Fibroblast of skin of back (primary cell): ENCODE measurements at places on chromosomes 3 and 15.

DNA sequence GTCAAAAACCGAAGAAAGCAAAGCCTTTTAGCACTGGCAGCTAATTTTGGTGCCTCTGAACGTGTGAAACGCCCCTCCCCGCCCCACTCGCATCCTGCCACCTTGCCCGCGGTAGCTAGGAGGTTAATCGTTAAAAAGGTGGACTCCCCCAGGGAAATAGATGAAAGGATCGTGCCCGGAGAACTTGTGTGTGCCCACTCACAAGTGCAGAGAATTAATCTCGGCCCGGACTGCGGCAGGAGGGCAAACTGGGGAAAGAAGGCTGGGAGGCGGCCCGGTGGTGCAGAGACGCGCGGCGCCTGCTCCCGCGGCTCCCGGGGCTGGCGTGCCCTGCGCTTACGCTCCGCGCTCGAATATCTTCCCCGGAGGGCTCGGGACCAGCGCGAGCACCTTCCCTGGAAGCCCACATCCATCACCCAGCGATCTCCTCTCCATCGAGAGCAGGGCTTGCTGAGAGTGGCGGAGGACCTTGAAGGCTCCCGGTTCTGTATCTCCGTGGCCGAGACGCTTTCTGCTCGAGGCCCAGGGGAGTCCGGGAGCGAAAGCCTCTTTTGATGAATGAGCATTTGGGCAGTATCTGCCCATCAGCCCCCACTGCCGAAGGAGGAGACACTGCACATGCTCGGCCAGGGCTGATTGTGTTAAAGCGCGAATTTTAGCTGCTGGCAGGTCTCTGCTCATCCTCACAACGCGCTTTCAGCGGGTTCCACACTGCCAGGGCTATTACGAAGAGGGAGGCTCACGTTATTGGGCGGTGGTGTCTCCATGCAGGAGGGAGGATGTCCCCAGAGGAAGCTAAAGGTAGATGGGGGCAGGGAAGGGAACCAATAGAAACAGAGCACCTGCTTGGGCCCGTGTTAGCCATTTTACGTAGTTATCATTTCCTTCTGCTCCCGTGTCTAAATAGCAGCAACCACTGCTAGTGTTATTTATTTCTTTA is 1.3 kb upstream of the SPTSSB start:
- DNase-seq: peak; percentile 24

DNA sequence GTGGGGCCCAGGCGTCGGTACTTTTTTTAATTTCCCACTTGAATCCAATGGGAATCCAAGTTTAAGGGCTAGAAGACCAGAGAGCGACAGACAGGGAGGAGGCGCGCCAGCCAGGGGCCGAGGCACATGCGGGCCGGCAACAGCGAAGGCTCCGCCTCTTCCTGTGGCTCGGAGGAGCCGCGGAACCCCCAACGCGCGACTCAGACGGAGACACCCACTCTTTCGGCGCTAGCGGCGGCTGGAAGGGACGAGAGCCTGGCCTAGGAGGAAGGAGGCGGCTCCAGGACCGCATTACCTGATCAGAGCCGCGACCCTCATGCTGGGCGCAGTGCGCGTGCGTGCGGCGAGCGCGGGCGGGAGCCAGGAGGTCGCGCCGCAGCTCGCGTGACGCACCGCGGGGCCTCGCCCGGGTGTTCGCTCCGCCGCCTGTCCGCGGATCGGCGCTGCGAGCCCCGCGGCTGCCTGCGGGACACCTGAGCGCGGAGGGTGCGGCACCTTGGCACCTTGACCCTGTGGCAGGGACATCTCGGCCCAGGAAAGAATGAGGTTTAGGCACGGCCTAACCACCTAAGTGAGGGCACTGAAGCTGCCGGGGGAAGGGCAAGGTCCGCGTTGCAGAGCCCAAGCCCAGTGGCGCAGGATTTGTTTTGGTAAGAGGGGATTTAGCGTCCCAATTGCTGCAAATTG is at the start of gene DPH6:
Gene DPH6 (minus strand): TSS at position 342 of the 687 bp plus-strand sequence. CDS start 24 bp downstream, at position 318.
- DNase-seq: peak; percentile 83

DNA sequence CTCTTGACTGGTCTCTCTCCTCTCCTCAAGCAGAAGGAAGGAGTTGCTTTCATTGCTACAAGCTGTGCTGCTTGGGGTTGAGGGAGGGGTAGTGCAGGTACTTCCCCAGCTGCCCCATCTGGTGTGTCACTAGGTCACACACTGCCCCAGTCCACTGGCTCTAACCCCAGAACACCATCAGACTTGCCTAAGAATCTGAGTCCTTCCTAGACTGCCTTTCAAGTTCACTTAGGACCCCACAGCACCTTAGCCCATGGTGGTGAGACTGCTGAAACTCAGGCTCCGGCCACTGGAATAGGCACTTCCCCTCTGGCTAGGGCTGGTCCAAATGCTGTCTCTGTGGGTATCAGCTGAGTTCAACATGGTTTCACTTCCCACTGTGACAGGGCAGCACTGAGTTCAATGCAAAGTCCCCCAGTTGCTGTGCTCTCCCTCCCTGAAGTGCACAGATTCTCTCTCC is 279.7 kb upstream of the GOLGA6L4 start:
- DNase-seq: no peak

GRCh38 chr3:129366312-129366831 is 62.1 kb downstream of the EFCAB12 start:
- DNase-seq: no peak

DNA sequence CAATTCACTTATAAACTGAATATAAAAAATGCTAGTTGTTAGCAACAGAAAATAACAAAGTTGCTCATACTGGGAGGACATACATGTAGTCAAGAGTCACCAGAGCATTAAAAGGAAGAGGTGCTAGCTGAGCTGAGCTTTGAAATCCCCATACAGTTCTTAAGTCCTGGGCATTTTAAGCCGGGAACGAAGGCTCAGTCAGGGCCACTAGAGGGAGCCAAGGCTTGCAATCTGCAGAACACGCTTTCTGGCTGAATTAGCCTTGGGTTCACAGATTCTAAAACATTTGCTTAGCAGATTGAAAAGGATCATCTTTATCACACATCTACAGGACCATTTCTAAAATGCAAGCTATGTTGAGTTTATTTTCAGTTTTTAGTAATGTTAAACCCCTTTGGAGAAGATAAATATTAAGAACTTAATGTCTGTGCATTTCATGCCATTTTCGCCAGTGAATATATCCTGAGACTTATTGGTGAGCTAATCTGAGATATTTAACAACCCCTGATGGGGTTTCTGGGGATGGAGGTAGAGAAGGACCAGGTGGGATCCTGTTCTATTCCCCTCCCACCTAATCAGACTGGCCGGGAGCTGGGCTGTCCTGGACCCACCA is 26.3 kb upstream of the MNS1 start:
- peak; percentile 68 for DNase-seq

DNA sequence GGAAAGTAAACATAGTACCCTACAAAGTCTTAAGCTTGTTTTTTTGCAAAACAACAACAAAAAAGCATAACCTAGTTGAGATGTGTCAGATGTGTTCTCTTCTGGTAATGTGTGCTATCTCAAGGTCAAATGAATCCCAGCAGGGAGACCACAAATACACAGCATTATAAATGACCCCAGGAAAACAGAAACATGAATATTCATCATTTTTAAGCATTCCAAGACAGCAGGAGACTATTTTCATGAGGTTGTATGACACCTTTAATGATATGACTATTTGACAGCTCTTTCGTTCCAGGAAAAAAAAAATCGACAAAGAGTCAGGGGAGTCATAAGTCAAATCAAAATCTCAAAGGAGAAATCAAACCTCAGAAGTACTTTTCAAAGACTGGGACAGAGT is 62.7 kb upstream of the CBLB start:
- DNase-seq: no peak

GRCh38 chr3:34056951-34057390 is 258.5 kb downstream of the PDCD6IP start:
- peak; percentile 12 for DNase-seq

DNA sequence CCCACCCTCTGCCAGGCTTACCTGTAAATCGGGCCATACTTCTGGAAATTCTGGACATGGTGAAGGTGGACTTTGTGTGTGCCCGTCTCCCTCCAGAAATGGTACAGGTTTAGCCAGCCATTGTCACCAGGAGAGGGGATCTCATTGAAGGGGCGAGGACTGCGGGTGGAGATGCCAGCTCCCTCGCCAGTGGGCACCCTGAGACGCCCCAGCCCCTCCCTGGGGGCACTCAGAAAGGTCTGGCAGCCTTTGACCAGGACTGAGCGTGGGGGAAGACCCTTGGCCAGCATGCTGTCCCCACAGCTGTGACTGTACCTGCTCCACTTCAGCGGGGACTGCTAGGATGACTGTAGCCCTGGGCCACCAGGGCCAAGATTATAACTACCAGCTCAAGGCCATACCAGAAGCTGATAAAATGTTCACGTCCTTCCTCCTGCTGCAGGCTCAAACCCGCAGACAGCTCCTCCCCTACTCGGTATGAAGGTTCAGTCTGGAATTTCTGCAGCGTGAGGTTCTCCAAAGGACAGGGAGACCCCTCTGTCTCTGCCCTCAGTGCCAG is at the start of gene CYP11A1:
Gene CYP11A1 (minus strand): TSS at position 351 of the 559 bp plus-strand sequence. CDS start 61 bp downstream, at position 290.
- no peak for DNase-seq

DNA sequence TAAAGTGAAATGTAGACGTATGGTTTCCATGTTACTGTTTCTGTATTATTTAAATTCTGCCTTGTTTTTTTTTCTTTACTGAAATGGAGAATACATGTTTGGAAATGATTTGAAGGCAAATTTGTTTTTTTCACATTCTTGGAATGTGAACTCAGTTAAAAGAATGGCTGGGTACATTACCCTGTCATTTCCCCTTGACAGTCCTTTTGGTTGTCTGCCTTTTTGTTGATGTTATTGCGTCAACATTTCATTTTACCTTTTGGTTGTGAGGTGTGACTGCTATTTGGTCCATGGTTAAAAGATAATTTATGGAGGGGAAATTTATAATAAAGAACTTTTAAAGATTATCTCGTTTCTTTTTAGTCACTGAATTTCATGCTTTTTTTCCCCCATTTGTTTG is 3.2 kb upstream of the GPR171 start:
- DNase-seq: no peak

DNA sequence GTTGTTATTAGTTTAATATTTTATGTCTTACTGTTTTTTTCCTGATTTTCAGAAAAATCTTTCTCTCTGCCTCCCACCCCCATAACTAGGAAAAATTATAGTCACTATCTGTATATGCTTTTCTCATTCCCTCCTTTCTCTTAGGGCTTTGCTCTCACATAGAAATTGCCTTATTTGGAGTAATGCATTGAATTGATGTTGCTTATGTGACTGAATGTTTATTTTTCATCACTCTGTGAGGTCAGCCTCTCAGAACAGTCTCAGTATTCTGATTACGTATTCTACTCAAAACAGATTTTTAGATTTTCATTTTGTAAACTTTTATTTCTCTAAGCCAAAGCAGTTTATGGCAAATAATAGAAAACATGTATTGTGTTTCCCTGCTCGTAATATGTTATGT is 121.0 kb downstream of the SLMAP start:
- DNase-seq: peak; percentile 88

- DNase-seq: peak; percentile 67
These were observed at the start of gene SLC9C1 for GRCh38 chr3:112293368-112294321. Gene SLC9C1, minus strand, starts transcription at chr3:112294216. Its CDS starts 7,425 bp downstream, at chr3:112286791.

DNA sequence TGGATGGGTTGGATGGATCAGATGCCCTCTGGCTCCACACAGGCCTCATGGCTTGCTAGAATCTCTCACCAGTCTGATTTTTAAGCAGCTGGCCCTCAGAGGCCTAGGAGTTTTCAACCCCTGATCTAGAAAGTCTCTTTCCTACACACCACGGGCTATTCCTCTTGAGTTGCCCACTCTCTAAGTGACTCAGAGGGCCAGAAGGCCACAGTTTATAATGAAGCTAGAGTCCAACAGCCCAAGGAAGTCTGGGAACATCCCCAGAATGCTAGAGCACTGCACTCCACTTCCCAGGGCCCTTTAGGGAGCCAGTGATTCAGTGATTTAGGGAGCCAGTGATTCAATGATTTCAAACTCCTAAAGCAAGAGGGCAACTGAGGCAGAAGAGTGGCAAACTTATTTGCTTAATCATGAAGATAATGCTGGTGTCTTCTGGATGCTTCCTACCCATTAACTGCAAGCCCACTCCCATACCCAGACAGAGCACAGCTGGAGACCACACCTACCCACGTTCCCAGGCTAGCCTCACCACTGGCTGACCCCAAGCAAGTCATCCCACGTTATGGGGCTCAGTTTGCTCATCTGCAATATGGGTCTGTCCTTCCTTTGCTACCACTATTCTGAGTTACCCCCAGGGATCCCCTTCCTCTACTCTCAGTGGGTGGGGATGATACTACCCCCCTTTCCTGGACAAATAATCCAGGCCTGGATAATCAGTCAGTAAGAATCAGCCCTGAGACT is 36.7 kb downstream of the ABTB1 start:
- DNase-seq: no peak

DNA sequence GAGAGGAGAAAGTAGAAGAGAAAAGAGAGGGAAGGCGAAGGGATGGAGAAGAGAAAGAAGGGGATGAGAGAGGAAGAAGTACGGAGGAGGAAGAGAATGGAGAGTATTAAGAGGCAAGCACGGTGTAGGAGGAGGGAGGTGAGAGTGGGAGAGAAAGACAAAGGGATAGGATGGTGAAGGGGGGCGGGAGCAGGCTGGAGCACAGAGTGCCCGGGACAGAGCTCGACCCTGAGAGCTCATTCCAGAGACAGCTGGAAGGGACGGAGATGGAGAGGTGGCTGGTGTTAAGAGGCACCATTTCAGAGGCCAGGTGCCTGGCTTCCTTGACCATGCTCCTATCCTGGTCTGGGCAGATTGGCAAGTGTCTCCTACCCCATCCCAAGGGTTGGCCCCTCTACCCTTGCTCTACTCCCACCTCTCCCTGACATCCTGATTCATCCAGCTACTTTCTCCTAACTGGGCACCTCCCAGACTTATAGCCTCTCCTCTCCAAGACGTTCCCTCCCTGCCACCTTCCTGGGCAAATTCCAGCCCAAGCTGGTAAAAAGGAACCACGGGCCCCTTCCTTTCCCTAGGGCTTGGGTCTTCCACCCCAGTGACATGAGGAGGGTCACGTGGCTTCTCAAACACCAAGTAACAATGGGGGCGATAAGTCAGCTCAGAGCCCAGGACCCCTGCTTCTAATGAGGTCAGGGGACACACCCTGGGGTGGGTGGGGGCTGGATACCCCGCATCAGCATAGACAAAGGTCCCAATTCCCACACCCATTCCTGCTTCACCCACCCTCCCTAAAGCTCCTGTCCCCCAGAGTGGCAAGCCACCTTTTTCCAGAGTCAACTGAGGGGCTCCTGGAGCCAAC is 1.1 kb downstream of the CLCN2 start:
- DNase-seq: no peak

DNA sequence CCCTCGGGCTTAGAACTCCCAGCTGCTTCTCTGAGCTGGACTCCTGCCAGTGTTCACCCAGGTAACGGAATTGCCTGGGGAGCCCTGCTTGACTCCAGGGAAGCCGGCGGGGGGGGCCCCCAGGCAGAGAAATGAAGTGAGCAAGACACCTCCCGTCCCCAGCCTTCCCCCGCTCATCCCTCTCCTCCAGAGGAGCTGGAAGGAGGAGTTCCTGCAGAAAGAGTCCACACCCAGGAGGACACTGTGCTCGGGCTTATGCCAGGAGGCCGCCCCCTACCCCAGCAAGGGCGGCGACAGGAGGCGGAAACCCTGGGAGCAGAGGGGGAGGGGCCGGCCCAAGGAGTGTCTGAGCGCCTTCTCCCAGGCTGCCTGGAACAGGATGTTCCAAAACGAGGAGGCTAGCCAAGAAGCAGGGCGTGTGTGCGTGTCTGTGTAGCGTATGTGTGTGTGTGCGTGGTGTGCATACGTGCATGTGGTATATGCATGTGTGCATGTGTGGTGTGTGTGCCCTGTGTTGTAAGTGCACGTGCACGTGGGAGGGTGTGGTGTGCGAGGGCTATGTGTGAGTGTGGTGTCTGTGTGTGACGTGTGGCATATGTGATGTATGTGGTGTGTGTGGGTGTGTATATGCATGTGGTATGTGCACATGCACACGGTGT is 511.3 kb downstream of the SHQ1 start:
- DNase-seq: peak; percentile 89
